ENCODE measurements at places on chromosomes 1 and 21.

DNA sequence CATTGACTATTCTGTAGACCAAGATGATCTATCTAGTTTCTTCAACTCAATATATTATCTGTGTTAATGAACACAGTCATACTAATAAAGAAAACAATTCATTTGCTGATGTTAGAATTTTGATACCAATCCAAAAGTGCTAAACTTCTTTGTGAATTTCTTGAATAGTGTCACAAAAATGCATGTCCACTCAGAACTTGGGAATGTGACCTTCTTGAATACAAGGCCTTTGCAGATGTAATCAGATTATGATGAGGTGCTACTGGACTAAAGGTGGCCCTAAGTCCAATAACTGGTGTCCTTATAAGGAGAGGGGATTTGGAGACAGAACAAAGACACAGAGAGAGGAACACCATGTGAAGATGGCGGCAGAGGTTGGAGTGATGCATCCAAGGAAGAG lies 305.8 kb upstream of the ZP4 start:
- DNase-seq: no peak

- no peak for DNase-seq
These were observed 63.0 kb downstream of the RHBG start for GRCh38 chr1:156431769-156432668.

- DNase-seq: no peak
These were observed 47.2 kb downstream of the SLC19A1 start for GRCh38 chr21:45494851-45495680.

GRCh38 chr1:53410100-53410541 lies 49.1 kb upstream of the DMRTB1 start:
- no peak for DNase-seq

- DNase-seq: no peak
These were observed 6.4 kb downstream of the HES4 start for GRCh38 chr1:993379-993995.

- peak; percentile 6 for DNase-seq
These were observed 836.1 kb upstream of the ADAMTS5 start for GRCh38 chr21:27802816-27803475.

- DNase-seq: no peak
These were observed 73.2 kb downstream of the PRDM16 start for GRCh38 chr1:3142236-3142635.

DNA sequence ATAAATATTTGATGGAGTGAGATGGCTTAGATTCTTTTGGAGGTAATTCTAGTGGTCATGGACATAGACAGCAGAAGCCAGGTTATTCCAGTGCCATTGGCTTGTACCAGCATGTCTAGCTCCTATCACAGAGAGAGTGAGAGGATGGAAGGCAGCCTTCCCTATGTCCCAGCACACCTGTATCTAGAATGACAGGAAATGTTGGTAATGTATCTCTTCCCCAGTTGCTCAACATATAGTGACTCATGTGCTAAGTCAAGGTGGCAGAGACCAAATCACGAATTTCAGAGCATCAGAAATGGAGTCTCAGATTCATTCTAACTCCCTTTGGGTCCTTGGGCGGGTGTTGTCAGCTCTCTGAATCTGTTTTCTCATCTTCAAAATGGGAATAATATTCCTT lies 28.4 kb downstream of the METTL13 start:
- no peak for DNase-seq

DNA sequence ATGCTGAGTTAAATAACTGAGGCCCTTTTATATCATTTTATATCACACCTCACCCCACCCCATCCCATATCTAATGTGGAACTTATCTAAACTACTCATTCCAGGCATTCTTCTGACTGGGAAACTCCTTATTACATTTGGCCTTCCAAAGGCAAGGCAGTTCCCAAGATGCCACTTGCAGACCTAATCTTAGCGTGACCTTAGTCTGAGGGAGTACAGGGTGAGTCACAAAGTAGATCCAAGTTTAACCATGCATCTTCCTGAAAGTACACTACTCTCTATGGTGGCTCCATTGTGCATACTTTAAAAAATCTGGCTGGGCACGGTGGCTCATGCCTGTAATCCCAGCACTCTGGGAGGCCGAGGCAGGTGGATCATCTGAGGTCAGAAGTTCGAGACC lies 353.6 kb upstream of the C1orf87 start:
- no peak for DNase-seq

DNA sequence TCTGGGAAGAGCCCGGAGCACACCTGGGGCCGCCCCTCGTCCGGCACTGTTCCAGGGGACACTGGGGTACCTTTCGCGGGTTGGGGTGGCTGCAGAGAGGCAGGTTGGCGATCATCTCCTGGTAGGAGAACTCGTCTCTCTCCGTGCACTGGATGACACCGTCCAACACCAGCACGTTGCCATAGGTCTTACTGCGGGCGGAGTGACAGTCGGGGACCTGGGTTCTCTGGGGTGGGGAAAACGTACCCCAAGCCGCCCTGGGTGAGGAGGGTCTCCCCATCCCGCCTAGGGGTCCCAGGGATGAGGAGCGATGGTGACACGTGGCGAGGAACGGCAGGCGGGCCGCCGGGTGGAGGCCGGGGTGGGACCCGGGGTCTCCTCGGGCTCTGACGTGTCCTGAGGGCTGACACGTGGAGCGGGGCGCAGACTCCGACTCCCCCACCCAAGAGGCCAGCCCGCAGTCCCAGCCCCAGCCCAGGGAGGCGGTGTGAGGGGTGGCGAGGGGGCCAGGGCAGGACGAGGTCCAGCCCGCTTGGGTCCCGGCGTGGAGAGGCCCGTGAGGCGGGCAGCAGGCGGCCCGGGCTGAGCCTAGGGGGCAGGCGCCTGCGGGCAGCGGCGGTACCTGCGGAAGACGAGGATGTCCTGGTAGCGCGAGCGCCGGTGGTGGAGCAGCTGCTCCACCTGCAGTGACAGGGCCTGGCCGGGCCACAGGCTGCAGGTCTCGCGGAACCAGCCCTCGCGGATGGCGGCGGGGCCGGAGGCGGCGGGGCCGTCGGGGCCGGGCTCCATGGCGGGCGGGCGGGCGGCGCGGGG lies 457 bp downstream of the SRM start:
- peak; percentile 52 for DNase-seq

DNA sequence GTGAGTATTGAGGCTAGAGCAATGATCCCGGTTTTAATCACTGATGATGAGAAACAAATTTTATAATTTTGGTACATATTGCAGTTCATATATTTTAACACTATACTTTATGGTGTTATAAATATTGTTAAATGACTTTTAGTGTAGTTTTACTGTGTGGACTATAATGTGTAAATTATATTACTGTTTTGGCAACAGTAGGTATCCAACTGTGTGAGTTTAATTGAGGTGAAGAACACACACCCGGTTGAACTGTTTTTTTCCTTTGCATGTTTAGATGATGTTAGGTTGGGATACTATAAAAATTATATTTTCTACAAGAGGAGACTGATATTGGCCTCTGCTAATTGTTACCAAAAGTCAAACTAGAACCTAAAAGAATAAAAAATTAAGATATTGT lies 166.5 kb downstream of the SDCCAG8 start:
- no peak for DNase-seq

GRCh38 chr1:152986578-152986977 lies 2.7 kb downstream of the SPRR1A start:
- DNase-seq: no peak

DNA sequence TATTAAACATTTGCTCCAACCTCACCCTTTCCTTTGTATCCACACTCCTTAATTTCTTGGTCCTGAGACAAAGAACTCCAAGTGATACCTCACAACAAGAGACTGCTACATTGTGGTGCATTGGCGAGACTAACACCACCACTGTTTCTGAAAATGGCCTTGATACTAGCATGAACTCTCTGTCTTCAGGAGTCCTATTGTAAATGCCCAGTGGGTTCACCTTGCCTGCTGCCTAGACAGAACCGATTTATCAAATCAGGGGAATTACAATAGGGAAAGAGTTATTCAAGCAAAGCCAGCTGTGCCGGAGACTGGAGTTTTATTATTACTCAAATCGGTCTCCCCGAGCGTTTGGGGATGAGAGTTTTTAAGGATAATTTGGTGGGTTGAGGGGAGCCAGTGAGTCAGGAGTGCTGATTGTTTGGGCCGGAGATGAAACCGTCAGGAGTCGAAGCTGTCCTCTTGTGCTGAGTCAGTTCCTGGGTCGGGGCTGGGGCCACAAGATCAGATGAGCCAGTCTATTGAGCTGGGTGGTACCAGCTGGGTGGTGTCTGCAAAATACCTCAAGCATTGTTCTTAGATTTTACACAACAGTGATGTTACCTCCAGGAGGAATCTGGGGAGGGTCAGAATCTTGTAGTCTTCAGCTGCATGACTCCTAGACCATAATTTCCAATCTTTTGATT lies 83.1 kb downstream of the DESI2 start:
- no peak for DNase-seq

DNA sequence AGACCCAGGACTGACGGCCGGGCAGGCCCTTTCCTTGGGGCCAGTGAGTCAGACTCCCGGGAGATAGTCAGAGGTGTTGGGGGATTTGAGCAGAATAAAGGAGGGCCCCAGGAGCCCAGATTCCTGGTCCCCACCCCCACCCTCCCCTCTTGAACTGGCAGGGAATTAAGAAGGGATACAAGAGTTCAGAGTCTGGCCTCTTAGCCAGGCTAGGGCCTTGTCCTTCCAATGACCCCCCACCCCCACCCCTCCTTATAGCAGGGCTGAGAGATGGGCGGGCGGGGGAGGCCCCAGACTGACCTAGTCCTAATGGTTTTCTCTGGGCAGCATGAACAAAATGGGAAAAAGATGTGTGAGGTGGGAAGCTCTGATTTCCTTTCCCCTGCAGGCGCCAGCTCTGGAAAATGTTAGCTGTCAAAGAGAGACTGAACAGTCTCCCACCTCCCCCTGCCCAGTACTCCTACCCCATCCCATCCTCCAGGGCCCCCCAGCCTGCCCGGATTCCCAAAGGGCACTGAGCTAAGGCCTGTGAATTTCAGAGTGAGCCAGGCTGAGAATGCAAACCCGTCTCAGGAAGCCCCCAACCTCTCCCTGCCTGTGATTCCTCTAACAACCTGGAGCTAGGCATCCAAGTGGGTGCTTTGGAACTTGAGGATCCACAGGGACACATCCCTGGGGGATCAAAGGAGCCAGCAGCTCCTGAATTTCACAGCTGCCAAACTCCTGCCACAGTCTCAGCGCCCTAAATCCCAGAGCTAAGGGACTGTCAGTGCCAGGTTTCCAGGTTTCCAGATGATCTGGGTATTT lies 5.8 kb upstream of the CRABP2 start:
- no peak for DNase-seq

- no peak for DNase-seq
These were observed 45.4 kb downstream of the RPL5 start for GRCh38 chr1:92877081-92877711.

DNA sequence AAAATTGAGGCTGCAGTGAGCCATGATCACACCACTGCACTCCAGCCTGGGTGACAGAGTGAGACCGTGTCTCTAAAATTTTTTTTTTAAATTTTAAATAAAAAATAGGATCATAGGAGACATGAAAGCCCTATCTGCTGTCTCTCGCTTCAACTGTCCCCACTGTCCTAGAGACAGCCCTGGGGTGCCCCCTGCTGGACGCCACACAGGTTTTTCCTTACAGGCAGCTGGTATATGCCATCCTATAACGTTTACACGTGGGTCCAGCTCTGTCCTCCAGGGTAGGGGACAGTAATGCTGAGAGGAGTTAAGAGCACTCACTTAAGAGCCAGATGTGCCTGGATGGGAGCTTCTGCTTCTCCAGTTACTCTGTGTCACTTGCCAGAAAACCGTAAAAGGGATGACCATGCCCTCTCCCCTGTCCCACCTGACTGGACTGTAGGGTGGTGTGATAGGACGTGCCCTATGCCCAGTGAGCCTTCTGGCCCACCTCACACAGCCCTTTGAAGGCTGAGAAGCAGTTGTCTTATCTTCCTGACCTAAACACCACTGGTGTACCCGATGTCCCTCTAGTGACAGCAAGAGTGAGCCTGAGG lies 8.5 kb downstream of the FBXO2 start:
- peak; percentile 64 for DNase-seq

DNA sequence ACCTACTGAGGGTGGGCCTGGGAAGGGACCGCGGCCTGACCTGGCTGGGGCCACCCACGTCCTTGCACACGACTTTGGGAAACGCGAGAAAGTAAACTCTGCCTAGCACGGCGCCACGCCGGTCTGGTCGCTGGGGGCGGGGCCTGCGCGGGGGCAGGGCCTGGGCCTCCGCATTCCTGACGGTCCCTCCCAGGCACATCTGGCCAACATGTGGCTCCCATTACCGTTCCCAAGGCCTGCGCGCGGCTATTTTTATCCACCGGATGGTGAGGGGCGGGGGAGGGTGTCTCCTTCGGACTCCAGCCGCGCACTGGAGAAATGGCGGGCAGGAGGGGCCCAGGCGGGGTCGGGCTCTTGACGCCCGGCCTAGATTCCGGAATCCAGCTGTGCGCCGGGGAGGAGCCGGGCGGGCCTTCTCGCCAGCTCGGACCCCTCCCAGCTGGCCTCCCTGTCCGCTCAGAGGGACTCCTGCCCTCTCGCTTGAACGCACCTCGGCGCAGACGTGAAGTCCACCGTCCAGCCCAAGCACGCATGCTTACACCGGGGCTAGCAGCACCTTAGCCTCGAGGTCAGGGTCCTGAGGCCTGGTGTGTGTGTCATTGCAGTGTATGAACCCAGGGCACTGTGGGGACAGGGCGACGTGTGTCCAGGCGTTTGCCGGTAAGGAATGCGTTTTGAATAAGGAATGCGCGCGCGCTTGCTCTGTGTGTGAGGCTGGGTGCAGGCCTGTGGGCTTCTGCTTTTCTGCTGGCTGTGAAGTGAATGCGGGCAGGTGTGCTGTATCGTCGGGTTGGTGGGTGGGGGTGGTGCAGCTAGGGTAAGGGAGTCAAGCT lies 2.1 kb downstream of the EVA1B start:
- no peak for DNase-seq

DNA sequence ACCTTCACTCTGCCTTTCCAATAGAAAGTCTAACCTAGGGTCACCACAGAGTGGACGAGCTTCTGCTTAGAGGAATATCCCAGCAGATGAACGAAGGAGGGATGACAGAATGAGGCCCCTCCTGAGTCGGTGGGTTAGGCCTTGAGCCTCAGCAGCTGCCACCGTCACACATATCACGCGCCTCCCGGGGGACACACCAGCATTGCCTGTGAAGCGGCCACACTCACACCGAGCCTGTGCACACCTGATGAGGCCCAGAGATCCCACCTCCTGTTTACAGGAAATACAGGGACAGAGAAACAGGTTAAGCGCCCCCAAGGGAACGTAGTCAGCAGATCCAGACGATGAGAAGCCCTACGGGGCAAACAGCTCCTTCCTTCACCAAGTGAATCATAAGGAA lies 25.1 kb upstream of the LRRC47 start:
- no peak for DNase-seq

Measured in HuH-7.5 (cell line).